Putamen (tissue), 1 donor: ENCODE measurements at places on chromosomes 5 and 9.

GRCh38 chr5:14257995-14258403, 114.9 kb downstream of the TRIO start:
- no peak for DNase-seq

- DNase-seq = no peak
Observed at GRCh38 chr5:85140471-85140870, 755.8 kb upstream of the EDIL3 start.

DNA sequence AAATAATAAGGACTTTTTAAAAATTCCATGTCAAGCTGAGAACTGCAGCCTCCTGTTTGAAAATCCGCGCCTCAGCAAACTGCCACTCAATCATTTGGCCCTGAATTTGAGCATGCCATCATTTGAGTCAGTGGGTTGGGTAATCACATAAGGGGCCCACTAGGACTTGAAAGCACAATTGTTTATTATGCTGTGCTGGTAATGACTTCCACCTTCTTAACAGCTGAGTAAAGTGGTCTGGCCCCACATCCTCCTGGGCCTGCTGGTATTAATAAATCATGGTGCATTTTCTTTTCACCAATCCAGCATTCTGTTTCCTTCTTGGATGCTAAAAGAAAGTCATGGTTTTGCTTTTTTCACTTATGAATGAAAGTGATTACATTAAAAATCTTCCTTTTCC, 103.0 kb upstream of the CTSL start:
- no peak for DNase-seq

DNA sequence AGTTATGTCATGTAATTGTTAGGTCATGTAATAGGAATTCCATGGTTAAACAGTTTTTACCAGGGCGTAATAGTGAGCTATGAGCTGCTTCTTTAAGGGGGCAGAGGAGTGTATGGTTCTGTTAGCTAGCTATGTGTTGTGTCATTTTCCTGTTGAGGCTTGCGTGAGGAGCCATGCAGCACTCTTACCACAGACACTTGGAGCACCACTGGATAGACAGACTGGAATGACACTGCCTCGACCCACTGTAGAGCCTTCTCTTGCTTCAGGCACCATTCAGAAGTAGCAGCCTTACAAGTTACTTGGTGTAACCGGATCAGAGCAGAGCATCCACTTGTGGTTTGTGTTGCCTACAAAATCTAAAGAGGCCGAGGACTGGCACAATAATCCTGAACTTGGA, 28.3 kb upstream of the STOM start:
- DNase-seq = no peak

DNA sequence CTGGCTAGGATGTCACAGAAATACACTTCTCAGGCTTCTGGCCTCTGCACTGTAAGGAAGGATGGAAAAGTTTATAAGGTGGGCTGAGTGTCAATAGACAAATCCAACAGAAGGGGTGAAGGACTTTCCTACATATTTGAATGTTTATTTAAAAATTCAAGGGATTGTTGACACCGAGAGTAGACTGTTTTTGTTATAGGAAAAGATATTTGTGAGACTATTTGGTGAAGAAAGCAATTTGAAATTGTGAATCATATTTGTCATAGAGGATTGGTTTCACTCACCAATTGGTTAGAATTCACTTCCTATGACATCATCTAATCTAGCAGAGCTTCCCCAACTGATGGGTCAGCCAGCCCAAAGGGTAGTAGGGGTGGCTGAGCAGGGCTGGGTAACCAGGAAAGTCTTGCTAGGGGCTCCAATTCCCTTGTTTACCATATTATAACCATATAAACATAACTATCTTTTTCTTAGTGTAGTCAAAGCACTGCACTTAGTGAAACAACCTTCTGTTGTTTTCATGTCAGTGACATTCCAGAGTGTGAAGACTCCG, 14.9 kb upstream of the MEGF10 start:
- no peak for DNase-seq

- DNase-seq = no peak
Observed at GRCh38 chr5:118144540-118144939, 843.8 kb downstream of the DTWD2 start.

DNA sequence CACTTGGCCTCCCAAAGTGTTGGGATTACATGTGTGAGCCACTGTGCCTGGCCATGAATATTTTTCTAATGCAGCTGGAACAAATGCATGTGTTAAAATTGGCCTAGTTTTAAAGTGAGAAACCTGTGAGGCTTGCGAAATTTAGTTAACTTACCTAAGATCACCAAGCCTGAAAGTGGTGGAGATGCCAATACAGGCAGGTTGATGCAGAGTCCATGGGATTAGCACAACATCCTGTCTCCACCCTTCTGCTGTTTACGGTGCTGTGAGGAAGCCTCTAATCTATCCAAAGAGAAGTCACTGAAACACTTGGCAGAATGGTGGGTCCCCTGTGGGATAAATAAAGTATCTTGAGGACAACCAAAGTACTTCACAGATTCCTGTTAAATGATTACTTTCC, 98.2 kb downstream of the PCSK5 start:
- DNase-seq = no peak

- no peak for DNase-seq
Observed at GRCh38 chr9:7756088-7756487, 43.5 kb downstream of the DMAC1 start.

GRCh38 chr9:124197177-124198095, 60.3 kb upstream of the NEK6 start:
- no peak for DNase-seq

GRCh38 chr9:108549184-108549583, 306.6 kb downstream of the ACTL7B start:
- no peak for DNase-seq

DNA sequence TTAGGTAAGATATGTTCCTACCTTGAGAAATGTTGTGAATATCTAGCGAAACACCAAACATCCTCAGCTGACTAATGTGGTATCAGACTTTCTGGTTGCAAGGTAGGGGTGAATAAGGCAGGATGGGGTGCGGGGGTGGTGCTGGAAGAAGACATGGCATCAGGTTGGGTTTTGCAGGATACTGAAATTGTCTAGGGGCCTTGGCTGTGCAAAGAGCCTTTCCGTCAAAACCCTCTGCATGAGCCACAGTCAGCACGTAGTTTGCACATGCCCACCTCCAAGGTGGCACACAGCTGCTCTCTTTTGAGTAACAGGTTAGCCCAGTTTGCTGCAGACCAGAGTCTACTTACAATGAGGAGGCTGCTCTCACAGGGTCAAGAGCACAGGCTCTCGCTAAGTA, 42.0 kb downstream of the SFXN1 start:
- no peak for DNase-seq

DNA sequence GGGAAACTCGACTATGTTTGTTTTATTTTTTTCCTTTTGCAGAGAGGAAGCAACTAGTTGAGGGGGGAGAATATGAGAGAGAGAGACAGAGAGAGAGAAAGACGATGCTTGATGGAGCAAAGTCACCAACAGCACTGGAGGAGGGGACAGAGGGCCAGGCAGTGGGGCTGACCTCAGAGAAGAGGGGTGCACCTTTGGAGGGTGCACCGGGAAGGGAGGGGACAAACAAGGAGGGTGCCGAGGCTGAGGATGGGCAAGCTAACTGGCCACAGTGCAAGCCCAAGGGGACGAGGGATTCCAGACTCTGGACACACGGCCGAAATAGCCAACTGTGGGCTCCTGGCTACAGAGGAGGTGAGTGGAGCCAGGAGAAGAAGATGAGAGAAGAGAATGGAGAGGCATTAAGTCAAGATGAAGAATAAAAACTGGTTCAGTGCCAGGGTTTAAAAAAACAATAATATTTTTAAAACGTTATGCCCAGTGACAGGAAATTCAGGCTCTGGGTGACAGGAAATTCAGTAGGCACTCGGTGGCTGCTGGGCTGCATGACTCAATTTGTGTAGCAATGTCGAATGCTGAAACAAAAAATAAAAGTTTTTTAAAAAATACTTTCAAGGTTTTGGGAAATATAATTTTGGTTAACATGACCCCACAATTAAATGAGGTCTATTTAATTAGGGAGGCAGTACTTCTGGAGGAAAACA, 13.3 kb upstream of the GLRX start:
- DNase-seq = no peak

GRCh38 chr5:61498121-61498520, 166.1 kb downstream of the ZSWIM6 start:
- peak; percentile 54 for DNase-seq

GRCh38 chr5:95664204-95664786, 17.7 kb downstream of the RFESD start:
- DNase-seq = peak; percentile 52

GRCh38 chr5:174448041-174448440, 276.3 kb upstream of the MSX2 start:
- no peak for DNase-seq

- no peak for DNase-seq
Observed at GRCh38 chr5:178313316-178313715, 80.7 kb upstream of the PHYKPL start.

- no peak for DNase-seq
Observed at GRCh38 chr5:130002183-130002582, 97.9 kb downstream of the CHSY3 start.

GRCh38 chr9:75146229-75146628, 57.9 kb downstream of the OSTF1 start:
- no peak for DNase-seq

- DNase-seq = no peak
Observed at GRCh38 chr5:112366987-112367386, 52.1 kb downstream of the EPB41L4A start.

- no peak for DNase-seq
Observed at GRCh38 chr5:148540647-148541046, 113.7 kb downstream of the HTR4 start.

- DNase-seq = no peak
Observed at GRCh38 chr9:81132318-81132717, 557.0 kb downstream of the TLE1 start.

DNA sequence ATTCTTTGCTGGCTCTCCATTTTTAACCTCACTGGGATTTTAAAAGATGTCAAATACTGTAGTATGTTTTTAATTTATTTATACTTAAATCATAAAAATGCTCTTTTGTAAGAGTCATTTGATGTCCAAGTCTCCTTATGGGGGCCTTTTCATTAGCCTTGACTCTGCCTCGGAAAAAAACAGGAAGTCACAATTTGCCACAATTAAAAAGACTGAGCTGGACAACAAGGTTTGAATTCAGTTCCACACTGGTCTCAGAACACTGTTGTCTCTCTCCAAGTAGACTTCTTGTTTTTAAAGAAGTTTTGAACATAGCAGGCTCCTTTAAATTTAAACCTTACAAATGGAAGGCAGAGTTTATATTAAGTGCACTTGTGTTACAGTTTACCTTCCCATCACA, 444.2 kb downstream of the ACTL7B start:
- no peak for DNase-seq
